ENCODE measurements at places on chromosomes 4 and X. TPM values are rescaled to one million over a fixed set of nuclear protein-coding genes. Genes with fewer than 3 reads are reported as not detected.

Gene ERAS
- not detected for total RNA-seq

Gene FAM114A1
- 507 TPM for total RNA-seq

- H3K36me3 ChIP-seq, result no peaks in the 10 kb centered on the region
- no peak overlapping the region for H3K4me3 ChIP-seq
- H3K27me3 ChIP-seq, result peaks cover 16% of the 10 kb centered on the region
These were observed 37.1 kb upstream of the CCDC149 start for GRCh38 chr4:24949970-24950369.

GRCh38 chr4:26116057-26116456, 202.0 kb downstream of the SMIM20 start:
- peaks cover 8% of the 10 kb centered on the region for H3K27me3 ChIP-seq
- DNase-seq, result no peak
- H3K27ac ChIP-seq, result no peak overlapping the region
- no peak overlapping the region for H3K4me3 ChIP-seq
- no peaks in the 10 kb centered on the region for H3K4me1 ChIP-seq
- no peaks in the 10 kb centered on the region for H3K36me3 ChIP-seq

DNA sequence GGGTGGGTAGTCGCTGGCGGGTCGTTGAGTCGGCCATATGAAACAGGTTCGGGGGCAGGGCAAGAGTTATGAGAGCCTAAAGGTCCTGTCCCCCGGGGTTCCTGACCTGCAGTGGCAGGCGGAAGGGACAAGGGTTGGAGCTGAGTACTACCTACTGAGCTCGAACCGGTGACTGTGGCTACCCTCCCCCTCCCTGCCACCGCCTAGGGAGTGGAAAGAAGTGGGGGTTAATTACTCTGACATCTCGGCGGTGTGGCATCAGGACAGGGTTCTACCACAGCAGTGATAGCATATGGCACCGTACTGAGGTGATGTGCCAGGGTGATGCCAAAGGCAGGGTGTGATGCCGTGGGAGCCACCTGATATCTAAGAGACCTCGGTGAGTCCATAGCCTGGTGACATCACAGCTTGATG, 307 bp downstream of the ATG4A start:
- H3K36me3 ChIP-seq, result peaks cover 3% of the 10 kb centered on the region
- peak overlapping the region; percentile 73 for H3K4me3 ChIP-seq
- no peaks in the 10 kb centered on the region for H3K27me3 ChIP-seq
- DNase-seq, result no peak

DNA sequence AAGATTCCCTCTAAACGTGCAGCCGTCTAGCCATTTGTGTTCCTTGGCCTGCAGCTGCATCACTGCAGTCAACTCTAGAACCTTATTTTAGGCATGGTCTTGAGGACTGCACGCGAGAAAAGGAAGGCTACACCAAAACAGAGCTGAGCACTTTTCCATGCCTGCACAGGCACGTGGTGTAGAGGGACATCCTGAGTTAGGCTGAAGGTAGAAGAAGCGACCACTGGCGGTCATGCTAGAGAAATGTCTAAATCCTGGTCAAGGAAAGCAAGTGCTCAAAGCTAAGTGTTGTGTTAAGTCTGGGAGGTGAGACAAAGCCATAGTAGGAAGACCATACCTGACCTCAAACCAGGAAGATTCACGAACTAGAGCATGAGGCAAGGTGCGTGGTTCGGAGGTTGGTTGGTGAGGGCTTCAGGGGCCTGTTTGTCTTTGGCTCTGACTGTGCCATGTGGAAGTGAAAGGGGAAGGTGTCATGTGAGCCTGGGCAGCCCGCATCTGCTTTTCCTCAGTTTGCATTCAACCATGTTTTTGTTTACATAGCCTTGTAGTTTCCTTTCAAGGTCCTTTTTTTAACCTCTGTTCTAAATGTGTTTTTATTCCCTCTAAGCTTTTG, 203.8 kb downstream of the AASDH start:
- no peak overlapping the region for H3K27ac ChIP-seq
- H3K4me1 ChIP-seq, result no peaks in the 10 kb centered on the region
- no peak overlapping the region for H3K4me3 ChIP-seq
- no peaks in the 10 kb centered on the region for H3K36me3 ChIP-seq
- DNase-seq, result no peak

All from IMR-90 (cell line).